ENCODE measurements at places on chromosomes 4 and X. TPM values are rescaled to one million over a fixed set of nuclear protein-coding genes. Genes with fewer than 3 reads are reported as not detected.

The XK gene
- total RNA-seq = 1.4 TPM

The SSX4B gene
- not detected for total RNA-seq

DNA sequence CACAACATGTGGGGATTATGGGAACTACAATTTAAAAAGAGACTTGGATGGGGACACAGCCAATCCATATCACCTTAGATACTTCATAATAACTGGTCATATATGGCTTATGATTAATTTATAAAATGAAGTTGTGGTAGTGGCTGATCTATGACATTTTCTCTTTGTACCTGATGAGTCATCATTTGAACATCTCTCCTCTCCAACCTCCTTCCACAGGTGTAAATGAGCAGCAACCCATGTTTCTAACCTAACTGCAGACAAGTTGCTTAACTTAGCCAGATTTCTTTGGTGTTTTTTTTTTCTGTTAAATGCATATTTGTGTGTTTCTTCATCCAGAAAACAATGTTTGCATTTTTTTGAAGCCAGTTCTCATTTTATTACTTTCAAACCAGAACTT, 42.6 kb downstream of the SPANXA2 start:
- no peak for DNase-seq
- no peaks in the 10 kb centered on the region for H3K36me3 ChIP-seq
- H3K27me3 ChIP-seq = no peaks in the 10 kb centered on the region
- no peak overlapping the region for H3K27ac ChIP-seq

DNA sequence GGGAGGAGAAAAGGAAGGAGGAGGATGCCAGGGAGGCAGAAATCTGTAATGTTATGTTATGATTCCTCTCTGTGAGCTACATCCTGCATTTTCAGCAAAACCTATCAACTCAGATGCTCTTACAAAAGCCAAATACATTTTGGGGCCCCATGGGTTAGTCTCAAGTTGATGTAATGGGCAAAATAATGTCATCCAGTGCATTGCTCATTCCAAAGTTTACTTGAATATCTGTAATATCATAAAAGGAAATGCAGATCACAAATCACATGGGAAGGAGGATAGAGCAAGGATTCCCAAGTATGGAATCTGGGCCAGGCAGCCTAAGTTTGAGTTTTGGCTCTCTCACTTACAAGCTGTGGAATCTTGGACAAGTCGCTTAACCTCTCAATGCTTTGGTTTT, 74.9 kb upstream of the SOD3 start:
- H3K4me3 ChIP-seq = no peak overlapping the region
- no peaks in the 10 kb centered on the region for H3K36me3 ChIP-seq
- DNase-seq = no peak
- H3K27ac ChIP-seq = no peak overlapping the region
- H3K4me1 ChIP-seq = no peaks in the 10 kb centered on the region

DNA sequence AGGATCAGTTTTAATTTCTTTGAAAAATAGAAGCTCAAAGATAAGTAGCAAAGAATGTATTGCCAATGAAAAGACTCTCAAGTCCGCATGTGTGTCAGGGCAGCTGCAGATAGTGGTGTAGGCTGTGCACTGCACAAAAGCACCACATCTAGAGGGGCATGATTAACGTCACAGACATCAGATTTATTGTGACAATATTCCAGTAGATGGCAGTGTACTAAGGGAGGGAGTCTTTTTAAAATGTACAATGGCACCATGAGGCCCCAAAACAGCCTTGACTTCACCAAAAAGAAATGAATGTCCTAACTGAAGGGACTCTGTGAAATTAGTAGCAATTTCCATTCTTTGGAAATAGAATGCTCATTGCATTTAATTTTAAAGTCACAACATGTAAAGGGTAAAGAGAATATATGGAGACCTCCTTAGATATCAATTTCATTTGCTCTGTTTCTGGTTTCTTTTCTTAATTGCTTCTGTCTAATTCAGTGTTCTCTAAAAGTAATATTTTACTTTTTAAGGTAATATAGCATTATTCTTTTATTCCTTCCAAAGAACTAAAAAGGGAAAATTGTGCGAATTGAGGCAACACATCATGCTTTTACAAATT, 98.4 kb downstream of the ZNF827 start:
- no peaks in the 10 kb centered on the region for H3K36me3 ChIP-seq
- DNase-seq = no peak
- H3K4me3 ChIP-seq = no peak overlapping the region
- H3K27ac ChIP-seq = no peak overlapping the region

- no peak for DNase-seq
- no peaks in the 10 kb centered on the region for H3K4me1 ChIP-seq
- no peak overlapping the region for H3K27ac ChIP-seq
- no peaks in the 10 kb centered on the region for H3K27me3 ChIP-seq
Observed at GRCh38 chr4:185993328-185993973, 75.5 kb upstream of the TLR3 start.

DNA sequence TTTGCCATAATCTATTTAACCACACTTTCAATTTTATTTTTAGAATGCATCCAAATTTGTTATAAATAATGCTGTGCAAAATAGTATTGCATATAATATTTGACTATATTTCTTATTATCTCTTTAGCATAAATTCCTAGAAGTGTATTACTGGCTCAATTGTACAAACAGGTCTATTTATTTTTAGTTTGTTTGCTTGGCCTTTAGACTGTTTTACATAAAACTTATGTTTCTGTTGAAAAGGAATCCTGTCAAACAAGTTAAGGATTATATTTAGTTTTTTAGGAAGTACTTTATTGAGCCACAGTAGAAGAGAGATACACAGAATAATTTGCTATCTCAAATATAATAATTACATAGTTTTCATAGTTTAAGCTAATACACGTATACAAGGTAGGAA, 413.8 kb downstream of the GBA3 start:
- no peaks in the 10 kb centered on the region for H3K36me3 ChIP-seq
- no peak for DNase-seq
- no peaks in the 10 kb centered on the region for H3K4me1 ChIP-seq
- H3K4me3 ChIP-seq = no peak overlapping the region
- H3K27me3 ChIP-seq = no peaks in the 10 kb centered on the region

- no peaks in the 10 kb centered on the region for H3K27me3 ChIP-seq
- H3K4me3 ChIP-seq = no peak overlapping the region
- no peaks in the 10 kb centered on the region for H3K4me1 ChIP-seq
- H3K27ac ChIP-seq = no peak overlapping the region
- no peaks in the 10 kb centered on the region for H3K36me3 ChIP-seq
Observed at GRCh38 chr4:177256950-177257349, 52.7 kb upstream of the NEIL3 start.

- H3K4me3 ChIP-seq = no peak overlapping the region
- H3K27ac ChIP-seq = no peak overlapping the region
- no peak for DNase-seq
- H3K36me3 ChIP-seq = no peaks in the 10 kb centered on the region
- no peaks in the 10 kb centered on the region for H3K27me3 ChIP-seq
Observed at GRCh38 chr4:11299836-11300235, 128.9 kb downstream of the HS3ST1 start.

Measured in upper lobe of left lung (tissue), 6 donors.